ENCODE measurements at places on chromosomes 2 and 18.

- DNase-seq = no peak
Measured at GRCh38 chr2:161983866-161984265, 90.1 kb downstream of the DPP4 start.

GRCh38 chr2:203631068-203631757 is 75.2 kb upstream of the CD28 start:
- no peak for DNase-seq

- no peak for DNase-seq
Measured at GRCh38 chr2:101985101-101985792, 6.5 kb upstream of the IL1R2 start.

GRCh38 chr2:129319422-129319717 is 660.1 kb upstream of the RAB6C start:
- no peak for DNase-seq

DNA sequence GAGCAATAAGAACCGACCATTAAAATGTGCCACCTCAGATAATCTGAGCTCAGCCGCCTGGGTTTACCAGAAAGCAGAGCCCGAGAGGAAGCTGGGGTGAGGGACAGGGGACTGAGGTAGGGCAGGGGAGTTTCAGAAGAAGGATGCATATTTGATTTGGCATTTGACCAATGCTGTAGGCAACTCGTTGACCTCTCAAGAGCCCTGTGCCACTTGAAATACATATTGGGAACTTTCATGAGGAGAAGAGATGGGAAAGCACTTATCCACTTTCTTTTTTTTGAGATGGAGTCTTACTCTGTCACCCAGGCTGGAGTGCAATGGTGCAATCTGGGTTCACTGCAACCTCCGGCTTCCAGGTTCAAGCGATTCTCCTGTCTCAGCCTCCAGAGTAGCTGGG is 148.4 kb upstream of the SPRED2 start:
- DNase-seq = no peak

DNA sequence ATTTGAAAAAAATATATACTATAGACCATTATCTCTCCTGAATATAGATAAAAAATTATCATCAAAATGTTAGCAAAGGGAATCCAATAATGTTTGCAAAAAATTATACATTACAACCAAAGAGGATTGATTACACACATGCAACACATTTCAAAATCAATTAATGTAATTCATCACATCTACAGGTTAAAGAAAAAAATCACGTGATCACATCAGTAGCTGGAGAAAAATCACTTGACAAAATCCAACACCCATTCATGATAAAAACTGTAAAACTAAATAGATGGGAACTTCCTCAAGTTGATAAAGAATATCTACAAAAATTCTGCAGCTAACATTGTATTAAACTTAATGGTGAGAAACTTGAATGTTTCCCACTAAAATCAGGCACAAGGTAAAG is 1047.5 kb upstream of the CNTNAP5 start:
- no peak for DNase-seq

DNA sequence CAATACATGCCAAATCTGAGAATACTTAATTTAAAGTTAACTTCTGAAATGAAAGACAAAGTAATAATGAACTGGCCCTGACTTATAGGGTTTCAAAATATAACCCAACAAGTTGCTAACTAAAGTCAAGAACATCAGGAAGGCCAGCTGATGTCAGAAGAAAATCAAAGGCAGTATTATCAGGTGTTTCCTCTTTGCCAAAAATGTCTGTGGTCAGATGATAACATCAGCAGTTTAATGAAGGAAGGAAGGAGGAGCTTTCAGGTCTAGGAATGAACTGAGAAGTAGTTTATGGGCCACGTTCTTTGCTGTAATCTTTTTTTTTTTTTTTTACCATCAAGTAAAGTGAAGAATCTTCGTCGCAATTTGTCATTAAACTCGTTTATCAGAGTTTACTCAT is 40.9 kb downstream of the CDH2 start:
- no peak for DNase-seq

DNA sequence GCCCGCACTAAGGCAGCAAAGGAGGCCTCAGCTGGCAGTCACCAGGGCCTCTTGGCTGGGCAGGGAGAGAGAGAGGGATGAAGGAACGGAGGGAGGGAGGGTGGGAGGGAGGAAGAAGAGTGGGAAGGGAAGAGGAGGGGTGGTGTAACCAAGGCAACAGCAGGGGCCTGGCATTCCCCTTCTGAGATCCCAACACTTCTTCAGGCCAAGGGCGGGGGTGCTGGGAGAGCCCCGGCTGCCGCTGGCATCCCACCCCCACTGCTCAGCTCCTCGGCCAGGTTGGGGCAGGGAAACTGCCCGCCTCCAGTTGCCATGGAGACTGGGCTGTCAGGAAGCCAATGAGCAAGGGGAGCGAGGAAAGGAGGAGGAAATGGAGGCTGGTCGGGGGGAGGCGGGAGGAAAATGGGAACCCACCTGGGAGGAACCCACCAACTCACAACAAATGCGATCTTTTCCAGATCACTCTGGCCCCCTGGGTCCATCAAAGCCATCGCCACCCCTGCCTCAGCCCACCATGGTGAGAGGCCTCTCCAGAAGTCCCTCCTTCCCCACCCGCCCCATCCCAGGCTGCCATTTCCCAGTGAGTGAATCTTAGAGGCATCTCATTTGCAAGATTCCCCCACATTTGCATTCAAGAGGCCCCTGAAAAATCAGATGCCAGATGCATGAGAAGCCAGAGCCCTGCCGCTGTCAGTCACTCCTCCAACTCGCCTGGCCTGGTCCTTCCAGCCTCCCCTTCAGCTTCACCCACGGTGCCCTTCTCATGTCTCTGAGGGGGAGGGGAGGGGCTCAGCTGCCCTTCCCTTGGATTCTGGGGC is 12.4 kb downstream of the SH2D6 start:
- DNase-seq = peak; percentile 89

GRCh38 chr2:128452536-128453530 is 134.2 kb upstream of the HS6ST1 start:
- DNase-seq = no peak
